ENCODE measurements at places on chromosomes 3 and 15.
A peak's percentile ranks its signal among the peaks of the same experiment; 100 is the strongest.

GRCh38 chr3:14566812-14567211 lies 26.7 kb upstream of the GRIP2 start:
- DNase-seq = no peak

DNA sequence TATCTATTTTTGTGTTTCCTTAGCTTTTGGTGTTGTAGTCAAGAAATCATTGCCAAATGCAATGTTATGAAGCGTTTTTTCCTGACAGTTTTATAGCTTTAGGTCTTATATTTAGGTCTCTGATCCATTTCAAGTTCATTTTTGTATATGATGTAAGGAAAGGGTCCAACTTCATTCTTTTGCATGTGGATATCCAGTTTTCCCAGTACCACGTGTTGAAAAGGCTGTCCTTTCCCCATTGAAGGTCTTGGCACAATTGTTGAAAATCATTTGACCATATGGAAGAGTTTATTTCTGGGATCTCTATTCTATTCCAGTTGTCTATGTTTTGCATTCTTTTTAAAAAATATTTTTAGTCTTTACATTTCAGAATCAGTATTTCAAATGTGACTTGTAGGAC lies 14.6 kb upstream of the SNRPN start:
- no peak for DNase-seq

DNA sequence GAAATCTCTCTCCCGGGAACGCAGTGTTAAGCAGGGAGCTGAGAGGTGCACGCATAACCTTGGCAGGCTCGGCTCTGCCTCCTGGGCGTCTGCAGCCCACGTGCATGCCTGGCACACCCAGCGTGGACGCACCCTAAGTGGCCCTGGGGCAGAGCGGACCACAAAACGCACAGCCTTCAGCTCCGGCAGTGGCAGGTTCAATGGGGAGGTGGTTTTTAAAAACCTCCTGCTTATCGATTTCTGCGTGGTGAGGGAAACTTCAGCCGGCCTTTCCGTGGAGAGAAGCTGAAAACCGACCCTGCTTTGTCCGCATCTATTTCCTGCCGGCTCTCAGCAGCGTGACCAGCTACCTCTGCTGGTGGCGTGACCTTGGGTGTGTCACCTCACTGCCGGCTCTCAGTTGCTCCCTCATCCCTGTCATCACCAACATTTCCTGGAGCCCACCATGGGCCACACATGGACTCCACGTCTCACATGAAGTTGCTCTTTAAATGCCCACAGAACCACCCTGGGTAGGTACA lies 134.8 kb upstream of the MEF2A start:
- no peak for DNase-seq

- peak; percentile 99 for DNase-seq
Measured at GRCh38 chr15:70196372-70197316, 98.9 kb upstream of the TLE3 start.

DNA sequence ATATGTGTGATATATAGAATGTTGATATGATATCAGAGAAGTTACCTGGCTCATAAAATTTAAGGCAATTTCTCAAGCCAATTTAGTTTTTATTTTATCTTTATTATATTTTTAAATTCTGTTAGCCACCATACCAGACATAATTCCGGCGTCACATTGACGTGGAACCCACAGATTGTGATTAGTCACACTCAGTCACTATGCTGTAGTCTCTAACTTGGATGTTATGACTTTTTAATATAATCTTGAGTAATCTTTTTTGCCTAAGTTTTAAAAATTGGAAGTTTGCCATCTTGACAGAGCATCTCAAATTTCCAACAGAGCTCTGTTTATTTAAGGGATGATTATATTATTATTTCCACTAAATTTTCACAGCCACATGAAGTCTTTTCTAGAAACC lies 9.7 kb upstream of the DCLK3 start:
- no peak for DNase-seq

DNA sequence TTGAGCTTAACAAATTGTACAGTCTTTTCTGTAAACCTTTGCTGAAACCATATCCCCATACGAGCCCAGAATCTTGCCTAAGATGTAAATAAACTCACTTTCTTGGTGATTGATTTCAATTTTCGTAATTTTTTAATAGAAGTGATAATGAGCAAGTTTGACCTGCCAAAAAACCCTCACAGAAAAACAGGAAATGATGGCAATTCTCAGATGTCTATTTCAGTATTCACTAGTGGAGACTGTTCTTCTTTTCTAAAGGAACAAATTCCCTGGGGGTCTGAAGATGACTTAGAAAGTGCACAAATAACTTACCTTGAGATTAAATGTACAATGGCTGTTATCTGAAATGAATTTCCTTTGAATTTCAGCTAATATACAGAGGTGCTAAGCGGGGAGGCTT lies 116.5 kb upstream of the CMC1 start:
- no peak for DNase-seq

DNA sequence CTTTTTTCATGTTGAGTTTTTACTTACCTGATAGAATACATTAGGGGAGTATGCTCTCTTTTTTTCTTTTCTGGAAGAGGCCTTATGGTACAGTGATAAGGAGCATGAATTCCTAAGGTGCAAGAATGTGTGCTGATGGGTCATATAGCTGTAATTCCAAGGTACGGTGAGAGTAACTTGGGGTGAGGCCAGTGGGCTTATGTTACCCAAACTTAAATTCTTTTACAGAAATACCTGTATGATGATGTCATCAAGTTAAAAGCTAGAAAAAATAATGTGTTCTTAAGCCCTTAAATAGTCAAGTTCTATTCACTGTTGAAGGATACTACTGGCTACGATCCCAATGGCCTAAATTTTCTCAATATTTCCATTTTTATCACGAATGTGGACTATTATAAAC lies 111.2 kb downstream of the GMPS start:
- no peak for DNase-seq

DNA sequence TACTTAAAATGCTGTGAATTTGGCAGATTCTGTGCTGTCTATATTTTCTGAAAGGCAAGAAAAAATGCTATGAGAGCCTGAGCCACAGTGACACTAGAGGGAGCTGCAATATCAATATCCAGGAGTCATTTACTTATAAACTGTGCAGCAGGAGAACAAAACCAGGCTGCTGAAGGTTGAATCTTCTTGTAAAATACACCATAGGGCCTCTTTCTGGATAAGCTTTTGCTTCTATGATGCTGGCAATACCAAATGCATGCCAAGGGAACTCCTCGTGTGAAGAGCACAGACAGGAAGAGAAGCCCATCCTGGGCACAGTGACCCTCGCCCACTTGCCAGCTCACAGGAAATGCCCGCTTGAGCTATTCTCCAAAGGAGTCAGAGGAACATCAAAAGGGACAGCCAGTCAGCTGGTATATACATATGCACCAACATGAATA lies 48.0 kb upstream of the TSPAN3 start:
- no peak for DNase-seq

- DNase-seq = no peak
Measured at GRCh38 chr3:54424292-54424691, 301.9 kb downstream of the CACNA2D3 start.

GRCh38 chr3:38171622-38172021 lies 6.3 kb downstream of the OXSR1 start:
- DNase-seq = no peak

DNA sequence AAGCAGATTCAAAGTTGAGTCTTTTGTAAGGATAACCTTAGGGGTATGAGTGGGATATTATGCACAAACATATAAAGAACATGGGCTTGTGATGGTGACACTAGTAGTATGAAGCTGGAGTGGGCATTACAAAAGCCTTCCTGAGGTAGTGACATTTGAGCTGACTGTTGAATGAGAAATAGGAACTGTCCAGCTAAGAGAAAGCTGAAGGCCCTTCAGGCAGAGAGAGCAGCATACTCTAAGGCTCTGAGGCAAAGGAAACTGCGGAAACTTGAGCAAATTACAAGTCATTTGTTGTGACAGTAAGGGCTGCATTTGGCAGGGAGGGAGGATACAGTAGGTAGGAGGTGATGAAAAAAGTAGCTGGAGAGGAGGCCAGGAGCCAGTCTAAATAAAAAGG lies 190.7 kb upstream of the CD96 start:
- no peak for DNase-seq

- no peak for DNase-seq
Measured at GRCh38 chr3:28150465-28151206, 90.8 kb upstream of the CMC1 start.

- DNase-seq = no peak
Measured at GRCh38 chr3:59963676-59964075, 913.9 kb upstream of the CFAP20DC start.

DNA sequence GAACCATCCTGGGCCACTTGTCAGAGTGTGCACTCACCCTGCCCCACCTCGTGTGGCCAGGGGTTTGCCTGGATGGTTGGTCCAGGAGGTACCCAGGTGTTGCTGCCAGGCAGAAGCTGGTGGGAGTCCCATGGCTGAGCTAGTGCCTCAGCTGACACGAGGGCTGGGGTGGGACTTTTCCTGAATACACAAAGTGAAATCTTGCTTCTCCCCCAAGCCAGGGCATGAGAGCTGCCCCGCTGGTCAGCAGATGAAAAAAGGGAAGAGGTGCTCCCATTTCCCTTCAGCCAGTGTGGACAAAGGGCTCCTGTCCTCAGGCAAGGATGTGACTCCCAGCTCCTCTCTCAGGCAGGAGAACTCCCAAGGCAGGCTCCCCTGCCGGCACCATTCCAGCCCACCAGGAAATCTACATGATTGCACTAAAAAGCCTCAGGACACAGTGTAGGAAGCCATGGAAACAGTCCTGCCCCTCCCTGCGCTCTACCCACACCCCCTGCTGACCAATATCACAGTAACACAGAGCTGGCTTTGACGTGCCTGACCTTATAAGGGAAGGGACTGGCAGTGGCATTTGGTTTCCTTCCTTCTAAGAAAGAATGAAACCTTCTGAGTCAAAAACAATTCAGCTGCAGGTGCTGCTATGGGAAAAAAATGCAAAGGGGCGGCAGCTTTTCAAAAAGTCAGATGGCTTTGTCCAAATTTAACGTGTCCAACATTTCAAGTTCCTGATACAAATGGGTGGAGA lies 33.9 kb downstream of the MYO5C start:
- no peak for DNase-seq

- no peak for DNase-seq
Measured at GRCh38 chr15:96345560-96346399, 15.3 kb downstream of the NR2F2 start.

DNA sequence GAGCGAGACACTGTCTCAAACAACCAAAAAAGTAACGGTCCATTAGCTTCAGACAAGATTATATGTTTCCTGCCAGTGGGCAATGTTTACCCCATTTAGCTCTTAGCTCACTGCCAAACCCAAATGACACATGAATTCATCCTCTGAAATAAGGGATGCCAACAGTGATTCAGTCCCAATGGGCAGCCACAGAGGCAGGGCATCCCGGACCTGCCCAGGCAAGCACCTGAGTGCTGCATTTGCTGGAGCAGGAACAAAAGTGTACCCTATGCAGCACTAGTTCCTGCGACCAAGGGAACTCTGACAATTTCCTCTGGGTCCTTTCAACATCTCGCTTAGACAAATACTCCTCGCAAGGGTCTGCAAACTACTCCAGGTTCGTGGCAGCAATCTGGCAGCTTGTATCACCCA lies 8.0 kb downstream of the IP6K2 start:
- DNase-seq = peak; percentile 82

- DNase-seq = peak; percentile 24
Measured at GRCh38 chr3:72383883-72384282, 464.4 kb downstream of the SHQ1 start.

DNA sequence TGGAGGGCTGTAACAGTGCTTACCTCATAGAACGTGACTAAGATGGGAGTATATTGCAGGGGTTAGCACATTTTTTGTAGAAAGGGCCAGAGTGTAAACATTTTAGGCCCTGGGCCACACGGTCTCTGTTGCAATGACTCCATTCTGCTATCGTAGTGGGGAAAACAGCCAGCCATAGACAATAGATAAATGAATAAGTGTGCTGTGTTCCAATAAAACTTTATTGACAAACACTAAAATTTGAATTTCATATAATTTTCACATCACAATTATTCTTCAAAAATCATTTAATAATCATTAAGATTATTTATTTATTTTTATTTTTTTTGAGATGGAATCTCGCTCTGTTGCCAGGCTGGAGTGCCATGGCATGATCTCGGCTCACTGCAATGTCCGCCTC lies 478.6 kb downstream of the SHQ1 start:
- DNase-seq = no peak

GRCh38 chr3:69248436-69248835 lies 126.0 kb upstream of the LMOD3 start:
- no peak for DNase-seq

DNA sequence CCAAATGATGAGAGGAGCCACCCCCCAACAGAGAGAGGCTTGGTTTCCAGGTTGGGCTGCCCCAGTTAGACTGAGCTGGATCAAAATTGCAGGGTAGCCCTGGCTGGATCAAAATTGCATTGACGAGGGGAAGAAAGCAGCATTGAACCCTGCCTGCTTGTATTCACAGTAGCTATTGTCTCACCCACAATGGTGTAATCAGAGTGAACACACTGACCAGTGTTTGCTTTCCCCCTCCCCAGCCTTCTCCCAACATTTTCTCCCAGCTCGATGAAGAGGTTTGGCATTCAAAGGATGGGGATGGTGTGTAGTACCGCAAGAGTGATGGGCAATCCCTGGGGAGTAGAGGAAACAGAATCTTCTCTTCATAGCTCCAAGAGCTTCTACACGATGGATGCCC lies 223.8 kb downstream of the ADAMTS9 start:
- no peak for DNase-seq

DNA sequence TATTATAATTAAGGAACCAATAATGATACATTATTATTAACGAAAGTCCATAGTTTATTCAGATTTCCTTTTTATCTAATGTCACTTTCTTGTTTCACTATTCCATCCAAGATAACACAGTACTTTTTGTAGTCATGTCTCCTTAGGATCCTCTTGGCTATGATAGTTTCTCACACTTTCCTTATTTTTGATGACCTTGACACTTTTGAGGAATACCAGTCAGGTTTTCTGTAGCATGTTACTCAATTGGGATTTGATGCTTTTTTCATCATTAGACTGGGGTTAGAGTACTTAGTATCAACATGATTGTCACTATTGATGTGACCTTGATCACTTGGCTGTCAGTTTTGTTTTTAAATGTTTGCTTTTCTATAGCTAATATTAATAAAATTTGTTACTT lies 33.0 kb upstream of the MGA start:
- DNase-seq = no peak

- no peak for DNase-seq
Measured at GRCh38 chr3:31235062-31235700, 297.5 kb upstream of the STT3B start.
